Psoas muscle (tissue), 8 donors: ENCODE measurements at places on chromosomes 11 and 22. TPM values are rescaled to one million over a fixed set of nuclear protein-coding genes. Genes with fewer than 3 reads are reported as not detected.

Gene ADM
- total RNA-seq: 34.8 TPM

Gene OR2D2
- total RNA-seq: not detected

Gene BAIAP2L2
- total RNA-seq: 0.56 TPM

- no peaks in the 10 kb centered on the region for H3K27me3 ChIP-seq
- H3K4me3 ChIP-seq: peak overlapping the region; percentile 89
- peaks cover 39% of the 10 kb centered on the region for H3K4me1 ChIP-seq
- no peaks in the 10 kb centered on the region for H3K36me3 ChIP-seq
- peak overlapping the region; percentile 97 for H3K27ac ChIP-seq
- DNase-seq: no peak
Observed at GRCh38 chr11:73375830-73376159, 404 bp upstream of the RELT start.

DNA sequence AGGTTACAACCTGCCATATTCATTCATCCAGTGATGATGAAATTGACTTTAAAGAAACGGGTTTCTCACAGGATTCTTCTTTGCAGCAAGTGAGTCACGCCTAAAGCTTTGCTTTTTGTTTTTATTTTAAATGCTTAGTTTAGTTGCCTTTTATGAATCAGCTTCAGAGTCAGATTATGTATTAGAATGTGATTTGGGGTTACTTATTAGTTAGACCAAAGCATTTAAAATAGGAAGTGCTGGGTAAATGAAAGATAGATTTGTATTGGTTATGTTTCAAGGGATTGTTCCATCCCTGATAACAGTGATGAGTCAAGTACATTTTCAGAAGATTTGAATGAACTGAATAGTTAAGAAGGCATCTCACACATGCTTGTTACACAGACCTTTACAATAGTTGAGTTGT, 101.3 kb upstream of the GAL start:
- H3K27ac ChIP-seq: peak overlapping the region; percentile 89
- peak overlapping the region; percentile 43 for H3K4me3 ChIP-seq
- no peaks in the 10 kb centered on the region for H3K27me3 ChIP-seq
- peaks cover 56% of the 10 kb centered on the region for H3K4me1 ChIP-seq
